HCT116 (cell line): ENCODE measurements at places on chromosomes 3 and 15.

- no peak for DNase-seq
Observed at GRCh38 chr3:102165367-102165766, 269.4 kb upstream of the ZPLD1 start.

DNA sequence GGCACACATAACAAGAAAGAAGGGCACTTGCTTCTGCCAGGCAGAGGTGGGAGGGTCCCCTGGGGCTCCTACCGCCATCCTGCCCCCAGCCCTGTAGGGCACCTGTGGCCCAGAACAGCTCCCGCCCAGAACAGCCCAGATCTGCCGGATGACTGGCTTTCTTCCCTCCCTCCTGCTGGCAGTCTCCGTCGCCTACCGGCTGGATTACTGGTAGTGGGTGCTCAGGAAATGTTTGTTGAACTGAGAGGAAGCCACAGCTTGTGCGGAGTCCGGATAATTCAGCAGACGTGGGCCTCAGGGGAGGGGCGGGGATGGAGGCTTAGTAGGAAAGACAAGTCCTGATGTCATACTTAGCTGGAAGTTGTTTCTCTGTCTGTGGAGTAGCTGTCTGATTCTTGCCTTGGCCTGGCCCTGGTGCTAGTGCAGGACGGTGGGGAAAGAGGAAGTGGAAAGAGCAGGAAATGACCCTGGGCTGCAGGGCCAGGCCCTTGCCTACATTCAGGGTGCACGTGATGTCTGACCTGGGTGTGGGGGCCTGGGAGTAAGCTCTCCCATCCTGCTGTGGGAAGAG, 6.7 kb downstream of the CCDC9B start:
- DNase-seq, result no peak

GRCh38 chr3:154764856-154765640, 315.1 kb upstream of the MME start:
- no peak for DNase-seq

DNA sequence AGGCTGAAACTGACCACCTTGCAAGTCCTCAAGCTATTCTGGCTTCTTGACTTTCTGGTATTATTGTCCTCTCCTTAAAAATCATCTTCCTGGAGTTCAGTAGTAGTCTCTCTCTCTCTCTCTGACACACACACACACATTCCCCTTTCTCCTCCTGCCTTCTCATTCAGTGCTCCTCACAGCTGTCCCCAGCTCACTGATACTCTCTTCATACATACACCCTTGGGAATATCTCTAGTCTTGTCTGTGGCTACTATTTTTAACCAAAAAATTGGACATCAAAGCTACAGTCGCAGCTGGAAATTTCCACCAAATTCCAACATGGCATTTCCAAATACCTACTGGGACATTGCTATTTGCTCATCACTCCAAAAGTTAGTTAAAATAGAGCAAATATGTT, 178.9 kb downstream of the ECT2 start:
- DNase-seq, result no peak

- DNase-seq, result no peak
Observed at GRCh38 chr3:103624271-103624670, 1189.5 kb downstream of the ZPLD1 start.

GRCh38 chr15:96342406-96343112, 12.1 kb downstream of the NR2F2 start:
- no peak for DNase-seq

DNA sequence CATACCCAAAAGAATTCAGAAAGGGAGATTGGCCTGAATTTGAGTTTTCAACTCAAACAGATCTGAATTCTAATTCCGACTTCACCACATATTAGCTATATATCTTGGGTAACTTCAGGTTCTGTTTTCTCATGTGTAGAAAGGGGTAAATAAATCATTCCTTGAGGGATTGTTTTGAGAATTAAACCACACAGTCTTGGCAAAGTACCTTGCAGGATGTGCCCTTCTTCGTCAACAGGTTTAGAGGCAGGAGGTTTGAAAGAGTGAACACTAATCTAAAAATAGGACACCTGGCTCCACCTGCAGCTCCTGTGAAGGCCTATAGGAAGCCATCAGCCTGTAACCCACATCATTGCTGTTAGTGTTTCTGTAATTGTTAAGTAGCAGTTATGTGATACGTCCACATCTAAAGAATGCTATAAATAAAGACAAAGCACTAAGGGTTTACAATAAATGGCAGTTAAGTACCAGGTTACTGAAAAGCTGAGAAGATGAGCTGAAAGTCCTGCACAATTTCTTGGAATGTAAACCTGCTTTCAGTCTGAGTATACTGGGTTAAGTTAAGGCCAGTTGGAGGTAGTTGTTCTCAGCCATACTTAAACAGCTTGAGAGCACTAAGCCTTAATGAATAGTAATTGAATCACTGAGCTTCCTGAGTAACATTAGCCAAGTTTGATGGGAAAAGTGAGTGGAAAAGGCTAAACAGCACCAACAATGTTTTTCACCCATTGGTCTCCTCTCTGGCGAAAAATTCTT, 6.0 kb downstream of the CCDC80 start:
- DNase-seq, result no peak

DNA sequence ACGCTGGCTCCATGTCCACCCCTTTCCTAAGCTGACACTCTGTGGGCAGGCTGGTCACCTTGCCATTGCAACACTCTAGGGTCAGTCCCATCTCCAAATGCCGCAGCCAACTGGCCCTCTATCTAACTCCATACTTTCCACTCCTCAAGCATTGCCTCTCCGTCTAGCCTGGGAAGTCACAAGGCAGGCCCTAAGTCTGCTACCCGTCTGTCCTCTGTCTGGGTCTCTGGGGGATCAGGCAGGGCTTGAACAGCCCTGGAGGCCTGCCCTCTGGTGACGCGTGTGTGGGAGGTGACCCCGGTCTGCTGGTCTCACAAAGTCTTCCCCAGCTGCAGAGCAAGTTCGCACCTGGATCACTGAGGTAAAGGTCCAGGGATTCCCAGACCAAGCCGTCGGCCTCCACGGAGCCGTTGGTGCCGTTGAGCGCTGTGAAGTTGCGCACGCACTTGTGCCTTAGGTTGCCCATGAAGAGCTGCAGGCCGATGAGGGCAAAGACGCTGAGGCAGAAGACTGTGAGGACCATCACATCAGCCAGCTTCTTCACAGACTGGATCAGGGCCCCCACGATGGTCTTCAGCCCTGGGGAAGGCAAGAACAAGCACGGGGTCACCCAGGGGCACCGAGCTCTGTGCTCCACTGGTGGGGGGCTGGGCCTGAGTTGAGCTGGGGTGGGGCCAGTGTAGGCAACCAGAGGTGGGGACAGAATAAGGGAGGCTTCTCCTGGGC, 39.9 kb downstream of the SCN5A start:
- no peak for DNase-seq

- no peak for DNase-seq
Observed at GRCh38 chr15:68700455-68701123, 120.1 kb downstream of the ANP32A start.

DNA sequence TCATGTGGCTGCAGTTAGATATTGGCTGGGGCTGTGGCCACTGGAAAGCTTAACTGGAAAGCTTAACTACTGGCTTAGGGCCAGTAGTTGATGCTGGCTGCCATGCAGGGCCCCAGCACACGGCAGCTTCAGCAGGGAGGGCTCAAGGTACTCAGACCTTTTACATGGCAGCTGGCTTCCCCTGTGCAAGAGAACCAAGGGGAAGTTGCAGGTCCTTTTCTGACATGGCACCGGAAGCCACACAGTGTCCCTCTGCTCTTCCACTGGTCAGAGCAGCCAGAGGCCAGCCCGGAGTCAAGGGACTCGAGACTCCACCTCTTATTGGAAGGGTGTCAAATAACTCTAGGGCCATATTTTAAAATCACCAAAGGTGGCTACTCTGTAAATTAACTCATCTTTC, 24.5 kb downstream of the CCR9 start:
- DNase-seq, result no peak

DNA sequence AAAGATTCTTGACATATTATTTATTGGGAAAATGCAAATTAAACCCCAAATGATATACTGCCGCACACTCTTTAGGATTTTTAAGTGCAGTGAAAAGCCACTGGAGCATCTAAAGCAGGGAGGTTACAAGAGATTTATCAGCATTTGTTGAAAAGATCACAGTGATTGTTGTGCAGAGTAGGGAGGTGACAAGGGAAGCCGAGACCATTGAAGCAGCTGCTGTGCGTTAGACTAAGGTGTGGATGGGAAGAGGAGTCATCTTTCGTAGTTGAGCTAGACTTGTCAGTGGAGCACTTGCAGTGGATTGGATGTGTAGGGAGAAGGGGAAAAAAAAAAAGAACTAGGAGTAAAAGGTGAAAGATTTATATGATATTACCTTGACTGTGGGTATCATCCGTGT, 854.6 kb downstream of the NTRK3 start:
- no peak for DNase-seq

GRCh38 chr3:149419816-149420215, 42.4 kb upstream of the TM4SF1 start:
- DNase-seq, result no peak

GRCh38 chr3:106032479-106032878, 163.7 kb upstream of the CBLB start:
- no peak for DNase-seq

GRCh38 chr3:51099794-51100535, 285.1 kb upstream of the MANF start:
- peak; percentile 41 for DNase-seq

DNA sequence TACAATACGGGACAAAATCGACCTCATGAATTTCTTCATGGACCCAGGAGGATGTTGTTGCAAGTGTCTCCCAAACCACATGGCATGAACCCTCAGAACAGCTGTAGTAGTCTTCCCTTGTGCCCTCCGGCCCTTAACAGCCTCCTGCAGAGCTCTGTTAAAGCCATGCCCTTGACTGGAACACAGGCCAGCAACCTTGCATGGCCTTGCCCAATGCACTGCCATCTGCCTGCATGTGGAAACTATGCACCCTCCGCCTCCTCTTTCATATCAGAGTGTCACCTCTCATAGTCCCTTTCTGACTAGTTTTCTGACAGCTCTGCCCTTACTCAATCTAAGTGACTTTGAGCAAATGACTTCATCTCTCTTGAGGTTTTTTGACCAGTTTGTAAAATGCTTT, 39.4 kb upstream of the TRIM71 start:
- DNase-seq, result no peak

GRCh38 chr15:77768107-77768506, 135.4 kb upstream of the LINGO1 start:
- no peak for DNase-seq

- no peak for DNase-seq
Observed at GRCh38 chr3:64361962-64362735, 136.9 kb upstream of the PRICKLE2 start.

DNA sequence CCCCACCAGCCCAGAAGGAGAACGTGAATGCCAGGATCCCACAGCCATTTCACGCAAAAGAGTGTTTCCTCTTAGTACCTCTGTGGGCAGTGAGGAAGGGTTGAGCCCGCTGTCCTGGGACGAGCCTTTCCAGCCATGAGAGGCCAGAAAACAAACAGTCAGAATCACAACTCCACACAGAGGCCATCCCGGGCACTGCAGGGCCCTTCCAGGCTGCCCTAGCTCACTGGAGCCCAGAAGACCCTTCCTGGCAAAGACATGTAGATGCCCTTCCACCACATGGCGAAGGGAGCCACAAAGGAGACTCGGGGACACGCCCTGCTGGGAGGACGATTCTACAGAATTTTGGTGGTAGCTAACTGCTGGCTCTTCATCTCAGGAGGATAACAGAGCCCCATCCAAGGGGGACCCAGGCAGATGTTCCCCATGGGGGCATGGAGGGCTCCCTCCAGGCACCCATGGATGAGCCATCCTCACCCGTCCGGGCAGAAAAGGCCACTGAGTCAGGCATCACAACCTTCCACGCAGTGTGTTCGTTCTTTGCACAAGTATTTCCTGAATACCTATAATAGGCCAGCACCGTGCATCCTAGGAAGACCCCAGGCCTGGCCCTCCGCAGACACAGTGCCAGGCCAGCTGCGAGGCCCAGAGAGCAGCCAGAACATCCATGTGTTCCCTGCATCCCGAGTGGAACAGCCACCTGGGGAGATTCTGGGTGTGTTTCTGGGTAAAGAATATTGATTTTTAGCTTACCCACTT, 47.2 kb downstream of the SLC12A8 start:
- no peak for DNase-seq

DNA sequence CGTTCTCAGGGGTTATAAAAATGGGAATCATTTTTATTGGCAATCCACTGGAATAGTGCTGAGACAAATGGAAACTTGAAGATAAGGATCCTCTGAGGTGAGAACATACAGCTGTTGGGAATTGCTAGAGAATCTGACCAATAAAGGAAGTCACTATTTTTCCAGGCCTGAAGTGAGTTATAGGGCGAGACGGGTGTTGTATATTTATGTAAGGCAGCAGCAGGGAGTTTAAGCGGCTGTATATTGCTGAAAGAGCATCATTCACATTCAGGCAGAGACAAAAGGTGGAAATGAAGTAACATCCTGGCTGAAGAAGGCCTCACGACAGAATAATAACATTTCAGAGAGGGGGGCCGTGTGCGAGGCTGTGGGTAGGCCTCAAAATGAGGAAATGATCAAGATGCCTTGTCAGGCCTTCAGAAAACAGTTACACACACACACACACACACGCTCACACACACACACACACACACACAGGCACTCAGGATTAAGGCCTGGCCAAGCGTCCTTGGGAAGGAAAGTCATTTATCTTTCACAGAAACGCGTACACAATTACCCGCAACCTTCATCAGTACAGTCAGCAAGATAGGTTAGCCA, 964.9 kb upstream of the NR2F2 start:
- no peak for DNase-seq

DNA sequence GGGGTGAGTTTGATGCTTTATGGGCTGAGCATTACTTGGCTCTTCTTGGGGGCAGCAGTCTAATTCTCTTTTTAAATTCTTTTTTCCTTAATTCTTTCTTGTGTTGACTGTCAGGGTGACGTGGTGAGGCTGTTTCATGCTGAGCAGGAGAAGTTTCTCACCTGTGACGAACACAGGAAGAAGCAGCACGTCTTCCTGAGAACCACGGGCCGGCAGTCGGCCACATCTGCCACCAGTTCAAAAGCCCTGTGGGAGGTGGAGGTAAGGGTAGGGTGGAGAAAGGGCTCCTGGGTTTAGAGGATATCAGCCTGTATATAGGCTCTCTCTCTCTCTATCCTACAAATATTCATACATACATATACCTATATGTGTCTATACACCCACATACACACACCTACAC, 152.3 kb downstream of the ITPR1 start:
- DNase-seq, result no peak

DNA sequence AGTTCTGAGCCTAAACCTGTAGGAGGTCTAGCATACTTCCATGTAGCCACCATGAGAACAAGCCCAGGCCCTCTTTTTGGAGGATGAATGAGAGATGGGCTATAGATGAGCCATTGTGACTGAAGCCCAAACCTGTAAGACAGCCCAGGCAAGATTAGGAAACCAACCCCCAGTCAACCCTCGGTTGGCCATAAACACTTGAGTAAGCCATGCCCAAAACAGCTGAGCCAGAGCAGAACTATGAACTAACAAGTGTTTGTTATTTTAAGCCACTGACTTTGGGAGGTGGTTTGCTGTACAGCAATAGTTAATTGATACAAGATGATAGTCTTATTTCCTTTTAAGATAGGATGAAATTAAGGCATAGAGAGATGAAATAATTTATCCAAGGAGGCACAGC, 12.4 kb upstream of the CPNE4 start:
- no peak for DNase-seq

GRCh38 chr15:29345549-29346525, 76.2 kb upstream of the NSMCE3 start:
- no peak for DNase-seq

GRCh38 chr15:89875741-89876140, 18.1 kb downstream of the AP3S2 start:
- no peak for DNase-seq
